ENCODE measurements at places on chromosomes 7 and 10. TPM values are rescaled to one million over a fixed set of nuclear protein-coding genes. Genes with fewer than 3 reads are reported as not detected.

The FLNC gene
- 93.7 TPM for total RNA-seq

The AFAP1L2 gene
- not detected for total RNA-seq

The OR6B1 gene
- total RNA-seq, result not detected

The CD36 gene
- total RNA-seq, result 22.8 TPM

The PITX3 gene
- not detected for total RNA-seq

The CPA4 gene
- total RNA-seq, result 28.2 TPM

The WDR86 gene
- 8.5 TPM for total RNA-seq

The ATG9B gene
- not detected for total RNA-seq

The CDC14C gene
- 0.29 TPM for total RNA-seq

The FOXP2 gene
- total RNA-seq, result 3.8 TPM

The BICC1 gene
- total RNA-seq, result 254 TPM

The HMX2 gene
- not detected for total RNA-seq

The CYP3A5 gene
- total RNA-seq, result under 0.01 TPM

The PNLIPRP3 gene
- 0.59 TPM for total RNA-seq

The ANKRD22 gene
- under 0.01 TPM for total RNA-seq

The ADK gene
- 34.0 TPM for total RNA-seq

The ENO4 gene
- total RNA-seq, result 0.29 TPM

The MACROH2A2 gene
- 13.8 TPM for total RNA-seq

The UNCX gene
- not detected for total RNA-seq

The CALHM1 gene
- total RNA-seq, result not detected

The DPP6 gene
- not detected for total RNA-seq

The OR2A12 gene
- total RNA-seq, result not detected

The GPR85 gene
- total RNA-seq, result 7.2 TPM

The GIMAP2 gene
- total RNA-seq, result 9.4 TPM

The PAPOLB gene
- under 0.01 TPM for total RNA-seq

The MGAM2 gene
- total RNA-seq, result not detected

The KRIT1 gene
- total RNA-seq, result 47.8 TPM

The IGF2BP3 gene
- 2.7 TPM for total RNA-seq

The NPFFR1 gene
- total RNA-seq, result not detected

The AHR gene
- total RNA-seq, result 274 TPM

The NODAL gene
- not detected for total RNA-seq

The MORN4 gene
- 4.0 TPM for total RNA-seq

The PTPN12 gene
- 80.7 TPM for total RNA-seq

The TBX20 gene
- not detected for total RNA-seq

The SLC13A1 gene
- not detected for total RNA-seq

The NPM3 gene
- total RNA-seq, result 47.7 TPM
